Stomach (tissue), 19 donors: ENCODE measurements at places on chromosomes 13 and 19. TPM values are rescaled to one million over a fixed set of nuclear protein-coding genes. Genes with fewer than 3 reads are reported as not detected.

DNA sequence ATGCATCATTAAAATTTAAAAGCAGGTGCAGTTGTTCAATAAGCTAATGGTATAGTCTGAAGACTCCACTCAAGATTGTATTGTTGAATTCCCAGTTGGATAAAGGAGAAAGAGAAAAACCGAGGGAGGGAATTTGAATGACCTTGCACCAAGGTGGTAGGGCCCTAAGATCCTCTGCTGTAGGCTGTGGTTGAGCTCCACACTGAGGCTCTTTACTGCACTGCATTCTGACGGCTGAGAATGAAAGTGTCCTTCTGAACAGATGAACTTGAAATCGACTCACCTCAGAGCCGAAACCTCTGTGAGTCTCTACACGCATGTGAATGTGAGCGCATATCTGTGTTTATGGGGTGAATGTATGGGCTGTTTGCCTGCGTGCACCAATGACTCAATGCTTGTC is 388.9 kb upstream of the DACH1 start:
- DNase-seq: peak; percentile 65

The ZNF653 gene
- 66.1 TPM for total RNA-seq

DNA sequence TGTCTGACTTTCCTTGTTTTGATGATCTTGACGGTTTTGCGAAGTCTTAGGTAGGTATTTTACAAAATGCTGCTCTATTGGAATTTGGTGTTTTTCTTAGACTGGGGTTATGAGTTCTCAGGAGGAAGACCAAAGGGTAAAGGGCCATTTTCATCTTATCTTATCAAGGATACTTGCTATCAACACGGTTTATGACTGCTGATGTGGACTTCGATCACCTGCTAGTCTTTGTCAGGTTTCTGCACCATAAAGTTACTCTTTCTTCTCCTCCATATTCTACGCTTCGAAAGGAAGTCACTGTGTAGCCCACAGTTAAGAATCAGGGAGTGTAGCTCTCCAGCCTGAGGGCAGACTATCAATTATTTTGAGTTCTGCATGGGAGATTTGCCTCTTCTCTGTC is 7.4 kb upstream of the CEBPG start:
- no peak for DNase-seq

GRCh38 chr13:30305456-30305970 is 1.8 kb downstream of the KATNAL1 start:
- DNase-seq: no peak

DNA sequence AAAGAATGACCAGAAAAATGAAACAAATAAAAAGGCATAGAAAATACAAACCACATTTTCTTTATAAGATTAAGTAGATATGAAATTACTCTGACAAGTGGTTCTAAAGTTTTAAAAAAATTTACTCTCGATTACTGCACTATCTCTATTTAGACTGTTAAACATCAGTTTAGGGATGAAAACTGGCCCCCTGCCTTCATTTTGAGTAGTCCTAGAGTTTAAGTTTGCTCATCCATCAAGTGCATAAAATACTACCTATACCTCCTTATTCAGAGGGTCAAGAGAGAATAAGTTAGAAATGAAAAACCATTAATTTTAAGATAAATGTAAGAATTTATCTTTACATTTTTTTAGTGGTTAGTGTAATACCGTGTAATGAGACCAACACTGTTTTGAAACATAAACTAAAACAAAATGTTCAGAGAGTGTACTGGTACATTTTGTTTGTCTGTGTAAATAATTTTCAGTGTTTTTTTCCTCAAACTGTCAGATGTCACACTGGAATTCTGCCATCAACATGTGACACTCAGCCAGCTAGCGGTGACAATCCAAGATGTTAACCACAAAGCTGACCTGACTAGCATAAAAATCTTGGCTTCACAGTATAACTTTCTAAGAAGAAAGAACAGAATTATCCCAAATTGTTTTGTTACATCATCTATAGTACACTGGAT is 184.8 kb upstream of the PCDH20 start:
- no peak for DNase-seq

DNA sequence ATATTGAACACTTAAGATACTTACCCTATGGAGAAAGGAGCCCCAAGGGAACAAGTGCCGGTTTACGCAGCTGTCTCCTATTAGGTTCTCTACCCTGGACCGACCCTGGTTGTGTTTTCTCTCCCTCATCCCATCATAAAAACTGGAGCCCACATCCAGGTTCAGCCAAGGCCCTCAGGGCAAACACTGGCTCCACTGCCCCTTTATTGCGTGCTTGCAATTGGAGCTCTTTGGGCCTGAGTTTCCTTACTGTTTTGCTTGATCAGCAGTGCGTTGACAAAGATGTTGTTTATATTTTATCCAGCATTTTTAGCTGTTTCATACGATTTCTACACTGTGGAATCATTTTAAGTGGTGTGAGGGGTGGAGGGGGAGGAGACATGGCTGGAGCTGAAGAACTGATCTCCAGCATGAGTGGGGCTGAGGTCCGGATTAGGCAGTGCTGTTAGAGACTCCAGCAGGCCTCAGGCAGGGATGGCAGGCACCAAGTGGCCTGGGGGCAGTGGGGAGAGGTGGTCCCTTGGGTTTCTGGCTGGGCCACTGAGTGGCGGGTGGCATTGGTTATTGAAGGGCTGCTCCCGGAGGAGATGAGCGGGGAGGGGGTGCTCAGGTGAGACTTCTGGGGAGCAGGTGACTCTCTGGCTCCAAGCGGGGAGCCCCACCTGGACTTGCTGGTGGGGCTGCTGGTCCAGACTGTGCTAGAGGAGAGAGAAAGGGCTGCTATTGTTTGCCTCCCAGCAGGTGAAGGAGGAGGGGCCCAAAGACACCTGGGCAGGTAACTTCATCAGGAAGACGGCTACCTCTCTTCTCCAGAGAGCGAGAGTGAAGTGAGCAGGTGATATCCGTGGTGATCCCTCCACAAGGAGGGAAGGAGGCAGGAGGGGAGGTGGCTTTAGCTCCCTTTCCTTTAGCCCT is 62.4 kb upstream of the RNF113B start:
- no peak for DNase-seq
